Activated T-helper 1 cell treated with Interleukin-2 at 50 U/mL for 16 hours (primary cell): ENCODE measurements at places on chromosomes 5 and 9.

DNA sequence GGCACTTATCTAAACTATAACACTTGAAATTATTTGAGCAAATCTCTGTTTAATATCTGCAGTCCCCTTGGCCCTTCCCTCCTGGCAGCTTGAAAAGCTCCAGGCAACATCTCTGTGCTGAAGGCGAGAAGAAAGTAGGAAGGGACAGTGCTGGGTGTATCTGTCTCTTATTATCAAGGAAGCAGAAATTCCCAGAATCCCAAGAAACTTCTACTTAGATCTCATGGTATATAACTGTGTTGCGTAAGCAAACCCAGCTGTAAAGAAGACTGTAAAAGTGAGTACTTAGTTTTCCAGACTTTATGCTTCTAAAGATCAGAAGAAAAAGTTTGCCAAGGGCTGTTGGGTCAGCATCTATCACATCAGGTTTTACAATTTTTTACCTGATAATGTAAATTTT lies 1869.8 kb downstream of the MAT2B start:
- DNase-seq: no peak

- no peak for DNase-seq
These were observed 88.1 kb downstream of the ANXA1 start for GRCh38 chr9:73239570-73240265.

DNA sequence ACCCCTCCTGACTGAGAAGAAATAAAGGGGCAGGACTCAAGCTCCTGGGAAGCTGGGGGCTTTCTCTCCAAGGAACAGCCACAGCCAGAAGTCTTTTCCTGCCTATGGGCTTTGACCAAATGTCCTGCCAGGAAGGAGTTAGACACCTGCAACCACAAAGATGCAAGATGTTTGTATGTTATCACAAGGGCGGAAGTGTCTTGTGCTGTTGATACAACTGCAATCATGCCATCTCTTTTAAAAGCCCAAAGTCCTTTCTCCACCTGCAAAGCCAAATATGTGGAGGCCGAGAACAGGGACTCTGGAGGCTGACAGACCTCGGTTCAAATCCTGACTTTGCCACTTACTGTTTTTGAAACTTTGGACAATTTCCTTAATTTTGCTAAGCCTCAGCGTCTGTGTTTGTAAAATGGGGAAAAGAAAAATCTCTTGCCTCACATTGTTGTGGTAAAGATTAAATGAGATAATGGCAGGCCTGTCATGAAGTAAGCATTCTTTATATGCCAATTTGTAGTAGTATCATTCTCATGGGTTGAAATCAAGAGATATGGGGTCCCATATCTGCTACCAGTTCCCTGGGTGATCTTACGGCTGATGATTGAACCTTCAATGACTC lies 17.0 kb downstream of the HRH2 start:
- DNase-seq: no peak

DNA sequence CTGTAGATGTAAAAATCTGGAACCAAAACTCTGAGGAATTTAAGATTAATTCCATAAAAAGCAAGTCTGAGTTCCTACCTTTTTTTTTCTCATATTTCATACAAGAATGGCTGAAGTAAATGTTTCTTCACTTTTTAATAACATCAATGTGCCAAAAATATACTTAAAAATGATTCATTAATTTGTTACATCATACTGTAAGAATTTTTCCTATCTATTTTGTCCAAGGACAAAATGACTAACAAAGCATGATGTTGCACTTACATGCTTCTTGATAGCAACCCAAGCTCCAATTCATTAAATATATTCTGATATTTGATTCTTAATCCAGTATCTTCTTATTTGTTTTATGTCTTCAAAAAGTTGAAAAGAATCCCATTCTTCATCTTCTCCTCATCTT lies 988.3 kb downstream of the TLE1 start:
- no peak for DNase-seq

GRCh38 chr5:111758284-111758628 lies 1.3 kb upstream of the NREP start:
- no peak for DNase-seq

GRCh38 chr9:73151653-73152542 lies at the start of gene ANXA1:
Gene ANXA1, plus strand, starts transcription at chr9:73151865. Its CDS starts 6,671 bp downstream, at chr9:73158536.
- no peak for DNase-seq

- no peak for DNase-seq
These were observed 120.4 kb downstream of the RAPGEF6 start for GRCh38 chr5:131514316-131515283.

- no peak for DNase-seq
These were observed 592.9 kb downstream of the SEMA5A start for GRCh38 chr5:8953016-8953415.

- DNase-seq: no peak
These were observed 156.1 kb upstream of the ANKRD55 start for GRCh38 chr5:56389261-56389660.

GRCh38 chr5:34591723-34592122 lies 64.4 kb upstream of the RAI14 start:
- DNase-seq: no peak

DNA sequence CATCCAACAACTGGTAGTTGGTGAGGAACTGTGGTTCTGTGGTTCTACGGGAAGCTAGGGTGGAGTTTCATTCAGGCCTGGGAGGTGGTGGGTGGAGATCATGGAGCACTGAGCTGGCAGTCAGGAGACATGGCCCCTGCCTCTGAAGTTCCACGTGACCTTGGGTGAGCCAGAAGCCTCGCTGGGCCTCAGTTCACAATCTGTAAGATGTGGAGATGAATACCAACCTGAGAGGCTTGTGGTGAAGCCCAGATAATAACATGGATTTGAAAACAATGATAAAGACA lies 177.9 kb downstream of the MACROH2A1 start:
- no peak for DNase-seq

DNA sequence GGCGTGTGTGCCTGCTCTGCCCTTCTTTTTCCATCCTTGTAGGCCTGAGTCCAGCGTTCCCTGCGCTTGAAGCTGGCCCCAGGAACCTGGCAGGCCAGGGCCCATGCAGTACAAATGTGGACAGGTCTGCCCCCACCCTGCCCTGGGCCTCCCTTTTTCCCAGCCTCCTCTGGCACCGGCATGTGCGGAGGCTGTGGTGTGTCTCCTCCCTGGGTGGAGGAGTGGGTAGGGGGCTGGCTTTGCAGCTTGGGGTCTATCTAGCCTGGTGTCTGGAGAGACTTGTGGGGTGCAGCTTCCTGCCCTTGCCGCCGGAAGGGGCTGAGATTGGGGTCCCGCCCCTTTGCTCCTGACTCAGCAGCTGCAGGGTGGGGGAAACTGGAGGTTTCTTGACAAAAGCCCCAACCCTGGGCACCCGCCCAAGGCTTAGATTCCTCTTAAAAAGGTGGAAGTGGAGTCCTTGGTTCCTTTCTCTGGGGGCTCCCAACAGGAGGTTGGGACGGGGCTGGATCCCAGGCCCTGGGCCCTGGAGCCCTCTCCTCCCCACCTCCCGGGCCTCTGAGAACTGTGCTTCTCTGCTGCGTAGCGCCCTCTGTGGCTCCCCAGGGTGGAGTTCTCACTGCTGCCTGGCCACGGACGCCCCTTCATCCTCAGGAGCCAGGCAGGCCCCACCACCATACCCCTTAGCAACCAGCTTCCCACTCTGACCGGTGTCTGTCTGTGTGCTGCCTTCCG lies 18.0 kb downstream of the RXRA start:
- DNase-seq: no peak

- DNase-seq: no peak
These were observed 29.1 kb upstream of the ZFAND5 start for GRCh38 chr9:72394066-72394465.

- DNase-seq: no peak
These were observed 37.5 kb upstream of the CPEB4 start for GRCh38 chr5:173850659-173851058.

DNA sequence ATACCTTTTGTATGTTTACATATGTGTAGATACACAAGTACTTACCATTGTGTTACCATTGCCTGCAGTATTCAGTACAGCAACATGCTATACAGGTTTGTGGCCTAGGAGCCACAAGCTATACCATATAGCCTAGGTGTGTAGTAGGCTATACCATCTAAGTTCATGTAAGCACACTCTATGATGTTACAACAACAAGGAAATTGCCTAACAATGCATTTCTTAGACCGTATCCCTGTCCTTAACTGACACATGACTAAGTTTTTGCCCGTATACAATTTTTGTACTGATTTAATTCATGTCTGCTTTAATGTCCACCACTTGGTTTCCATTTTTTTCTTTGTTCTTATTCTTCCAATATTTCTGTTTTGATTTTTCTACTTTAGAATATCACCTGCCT lies 18.5 kb downstream of the TNPO1 start:
- DNase-seq: no peak

- DNase-seq: no peak
These were observed 82.2 kb upstream of the TLE1 start for GRCh38 chr9:81771571-81771970.
